ENCODE measurements at places on chromosomes 11 and 22. TPM values are rescaled to one million over a fixed set of nuclear protein-coding genes. Genes with fewer than 3 reads are reported as not detected.
A peak's percentile ranks its signal among the peaks of the same experiment; 100 is the strongest.

DNA sequence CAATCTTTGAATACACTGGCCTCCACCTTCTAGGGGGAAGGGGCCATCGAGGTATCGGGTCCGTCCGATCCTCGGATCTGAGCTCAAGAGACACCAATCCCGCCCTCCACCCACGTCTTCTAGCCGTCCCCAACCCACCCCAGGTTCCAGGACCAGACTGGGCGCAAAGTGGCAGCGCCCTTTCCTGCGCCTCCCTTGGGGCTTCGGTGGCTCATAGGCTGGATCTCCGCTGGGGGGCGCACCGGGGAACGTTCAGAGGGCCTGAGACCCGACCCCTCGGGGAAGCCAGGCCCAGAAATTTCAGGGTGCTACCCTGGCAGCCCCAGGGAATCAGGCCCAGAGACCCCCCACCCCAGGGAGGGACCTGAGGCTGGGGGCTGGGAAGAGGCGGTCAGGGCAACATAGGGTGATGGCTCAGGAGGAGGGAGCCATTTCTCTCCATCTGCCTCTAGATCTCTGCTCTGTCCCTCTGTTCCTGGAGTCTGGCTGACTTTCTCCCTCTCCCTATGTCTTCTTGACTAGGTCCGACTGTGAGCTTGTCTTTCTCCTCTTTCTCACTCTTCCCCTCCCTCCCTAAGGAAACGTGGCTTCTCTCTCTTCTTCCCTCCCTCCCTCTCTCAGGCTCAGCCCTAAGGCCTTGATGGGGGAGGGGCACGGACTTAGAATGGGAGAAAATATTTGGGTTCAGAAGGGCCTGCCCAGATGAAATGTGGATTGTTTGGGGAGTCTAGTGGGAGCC, 1.1 kb downstream of the CREB3L1 start:
- peak; percentile 75 for DNase-seq

GRCh38 chr11:58165504-58166106, 23.3 kb upstream of the OR9Q2 start:
- no peak for DNase-seq

DNA sequence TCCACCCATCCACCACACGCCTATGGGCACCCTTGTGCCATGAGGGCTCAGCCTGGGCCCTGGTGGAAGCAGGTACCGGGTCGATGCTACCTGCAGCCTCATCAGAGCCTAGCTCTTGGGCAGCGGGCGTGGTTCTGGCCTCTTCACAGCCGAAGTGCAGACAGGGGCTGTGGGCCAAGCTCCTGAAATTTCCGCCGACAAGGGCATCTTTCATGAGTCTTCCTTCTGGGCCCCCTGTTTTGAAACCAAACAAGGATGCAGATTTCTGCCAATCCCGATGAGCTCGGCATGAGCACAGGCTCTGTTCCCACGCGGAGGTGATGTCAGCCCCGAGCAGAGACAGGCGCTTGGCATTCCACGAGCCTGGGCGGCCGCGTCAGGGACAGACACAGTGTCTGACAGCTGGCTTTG, 22.6 kb upstream of the MGAT3 start:
- DNase-seq: no peak

DNA sequence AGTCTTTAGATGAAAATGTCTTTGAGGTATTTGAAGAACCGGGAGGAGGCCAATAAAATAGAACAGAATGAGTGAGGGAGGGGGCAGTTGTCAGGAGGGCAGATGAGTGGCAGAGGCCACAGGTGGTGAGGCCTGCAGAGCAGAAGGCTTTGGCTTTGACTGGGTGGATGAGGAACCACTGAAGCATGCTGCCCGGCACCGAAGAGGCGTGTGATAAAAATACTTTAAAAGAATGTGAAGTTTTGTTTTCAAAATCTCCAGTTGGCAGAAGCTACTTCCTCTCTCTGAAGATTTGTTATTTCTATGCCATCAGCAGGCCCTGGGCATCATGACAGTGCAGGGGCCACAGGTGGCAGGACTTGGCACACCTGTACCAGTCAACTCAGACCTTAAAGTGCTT, 6.3 kb downstream of the MS4A12 start:
- peak; percentile 82 for DNase-seq

DNA sequence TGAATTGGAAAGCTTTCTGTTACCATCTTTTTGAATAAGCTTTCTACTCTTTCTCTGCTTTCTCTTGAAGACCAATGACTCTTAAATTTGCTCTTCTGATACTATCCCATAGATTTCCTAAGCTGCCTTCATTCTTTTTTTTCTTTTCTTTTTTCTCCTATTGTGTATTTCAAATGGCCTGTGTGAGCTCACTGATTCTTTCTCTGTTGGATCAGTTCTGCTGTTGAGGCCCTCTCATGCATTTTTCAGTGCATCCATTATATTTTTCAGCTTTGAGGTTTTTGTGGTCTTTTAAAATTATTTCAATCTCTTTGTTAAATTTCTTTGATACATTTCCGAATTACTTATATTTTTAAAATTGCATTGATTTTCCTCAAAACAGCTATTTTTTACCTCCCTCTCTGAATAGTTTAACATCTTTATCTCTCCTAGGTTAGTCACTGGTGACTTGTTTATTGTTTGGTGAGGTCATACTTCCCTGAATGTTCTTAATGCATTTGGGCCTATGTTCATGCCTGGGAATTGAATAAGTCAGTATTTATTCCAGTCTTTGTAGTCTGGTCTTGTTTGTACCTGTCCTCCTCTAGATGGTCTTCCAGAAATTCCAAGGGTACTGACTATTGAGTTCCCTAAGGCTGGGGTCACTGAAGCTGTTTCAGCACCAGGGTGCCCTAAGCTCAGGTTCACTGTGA, 110.6 kb upstream of the SERPIND1 start:
- no peak for DNase-seq

DNA sequence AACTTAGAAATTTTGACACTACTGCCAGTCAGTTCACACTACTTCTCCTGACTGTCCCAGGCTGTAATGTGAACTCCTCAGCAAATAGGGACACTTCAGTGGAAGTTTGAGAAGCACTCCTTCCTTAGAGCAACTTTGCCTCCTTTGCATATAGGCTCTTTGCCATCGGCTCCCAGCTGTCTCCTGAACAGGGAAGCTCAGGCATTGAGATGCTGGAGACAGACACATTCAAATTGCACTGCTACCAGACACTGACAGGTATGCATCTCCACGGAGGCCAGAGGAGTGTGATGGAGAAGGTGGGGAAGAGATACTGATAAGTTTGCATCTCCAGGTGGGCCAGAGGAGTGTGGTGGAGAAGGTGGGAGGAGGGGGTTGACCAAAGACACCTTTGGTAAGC, 1.4 kb downstream of the TRAPPC4 start:
- no peak for DNase-seq

DNA sequence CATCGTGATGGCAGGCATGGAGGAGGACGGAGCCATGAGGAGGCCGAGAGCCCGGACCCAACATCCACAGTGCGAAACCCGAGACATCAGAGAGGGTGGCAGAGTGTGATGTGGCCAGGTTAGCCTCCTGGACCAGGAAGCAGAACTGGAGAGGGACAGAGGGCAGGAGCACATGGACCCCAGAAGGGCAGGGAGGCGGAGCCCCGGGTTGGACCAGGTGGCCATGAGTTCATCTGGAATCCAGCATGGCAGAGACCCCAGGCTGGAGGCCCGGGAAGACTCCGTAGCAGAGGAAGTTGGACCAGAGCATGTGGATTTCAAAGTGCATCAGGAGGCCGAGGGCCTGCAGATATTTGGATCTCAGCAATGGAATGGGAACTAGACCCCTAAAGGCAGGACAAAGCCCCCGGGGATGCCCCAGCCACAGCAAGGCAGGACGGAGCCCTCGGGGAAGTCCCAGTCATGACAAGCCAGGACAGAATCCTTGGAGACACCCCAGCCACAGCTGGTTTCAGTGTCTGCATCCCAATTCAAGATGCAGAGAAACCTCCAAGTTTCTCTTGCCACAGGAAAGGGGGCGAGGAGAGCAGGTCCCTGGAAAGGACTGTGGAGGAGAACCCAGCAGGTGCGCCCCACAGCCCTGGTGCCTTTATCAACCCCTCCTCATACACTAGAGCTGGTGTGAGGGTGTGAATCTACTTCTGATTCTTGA, 1393.4 kb downstream of the BRD1 start:
- no peak for DNase-seq

OR8D1 gene
- total RNA-seq: not detected

DNA sequence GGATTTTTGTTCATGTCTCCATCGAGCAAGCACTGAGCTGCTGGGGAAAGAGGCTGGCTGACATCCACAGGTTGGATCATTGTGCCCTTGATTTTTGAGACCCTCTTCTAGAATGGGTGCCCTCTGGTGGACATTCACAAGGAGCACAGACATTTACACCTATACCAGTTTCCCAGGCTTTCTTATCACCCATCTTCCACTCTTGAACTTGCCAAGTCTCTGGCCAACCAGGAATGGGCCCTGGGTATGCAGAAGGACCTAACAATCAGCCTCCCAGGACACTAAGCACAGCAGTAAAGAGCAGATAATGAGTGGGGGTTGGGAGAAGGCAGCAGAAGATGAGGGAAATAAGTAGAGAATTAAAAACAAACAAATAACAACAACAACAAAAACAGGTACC, 5.7 kb upstream of the INTS4 start:
- peak; percentile 53 for DNase-seq

KBTBD3 gene
- 1.4 TPM for total RNA-seq

DNA sequence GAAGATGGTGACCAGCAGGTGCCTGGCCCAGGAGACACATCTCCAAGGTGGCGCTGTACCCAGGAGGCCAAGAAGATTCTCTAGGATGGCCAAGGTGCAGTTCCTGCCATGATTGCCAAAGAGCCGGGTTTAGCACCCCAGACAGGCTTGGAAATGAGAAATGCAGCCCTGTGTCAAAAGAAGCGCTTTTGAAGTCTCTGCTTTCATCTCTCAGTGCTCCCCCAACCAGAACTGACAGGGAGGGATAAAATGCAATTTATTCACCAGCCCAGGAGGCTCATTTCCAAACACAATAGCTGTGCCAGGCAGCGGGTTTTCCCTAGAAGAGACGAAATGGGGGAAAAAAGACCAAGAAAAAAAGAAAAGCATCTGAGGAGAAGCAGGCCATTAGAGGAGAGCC, 195.9 kb upstream of the NCAM1 start:
- DNase-seq: no peak

NXPE4 gene
- not detected for total RNA-seq

GRCh38 chr22:44419429-44419828, 78.6 kb downstream of the RTL6 start:
- DNase-seq: no peak

DNA sequence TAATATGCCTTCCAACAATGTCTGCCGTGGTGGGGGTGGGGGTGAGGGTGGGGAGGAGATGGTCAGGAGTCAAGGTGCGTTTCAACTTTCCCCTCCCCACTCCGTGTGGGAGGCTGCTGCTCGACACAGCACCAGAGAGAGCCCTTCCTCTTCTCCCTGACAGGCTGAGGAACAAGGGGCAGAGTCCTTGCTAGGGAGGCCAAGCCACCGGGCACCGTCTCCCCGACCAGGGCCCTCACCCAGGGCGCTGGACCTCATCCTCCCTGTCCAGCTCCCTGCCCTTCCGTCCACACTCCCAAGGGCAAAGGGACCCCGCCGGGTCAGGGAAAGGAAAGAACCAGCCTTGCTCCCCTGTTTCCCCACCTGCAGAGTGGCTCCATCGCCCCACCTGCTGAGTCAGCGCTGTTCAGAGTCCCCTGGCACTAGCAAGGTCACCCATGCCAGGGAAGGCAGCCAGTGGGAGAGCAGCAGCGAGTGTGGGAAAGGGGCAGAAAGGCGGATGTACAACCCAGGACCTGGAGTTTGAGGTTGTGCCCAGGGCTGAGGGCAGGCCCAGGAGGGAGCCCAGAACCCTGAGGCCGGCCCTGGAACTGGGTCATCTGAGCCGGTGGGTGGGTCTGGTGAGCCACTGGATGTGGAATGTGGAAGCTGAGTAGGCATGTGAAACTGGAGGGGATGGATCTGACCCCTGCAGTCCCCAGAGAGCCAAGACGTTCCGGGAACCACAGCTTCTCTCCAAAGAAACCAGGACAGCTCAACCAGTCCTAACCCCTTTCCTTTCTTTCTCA, 47.2 kb downstream of the BUD13 start:
- peak; percentile 69 for DNase-seq

LARGE2 gene
- not detected for total RNA-seq

DNA sequence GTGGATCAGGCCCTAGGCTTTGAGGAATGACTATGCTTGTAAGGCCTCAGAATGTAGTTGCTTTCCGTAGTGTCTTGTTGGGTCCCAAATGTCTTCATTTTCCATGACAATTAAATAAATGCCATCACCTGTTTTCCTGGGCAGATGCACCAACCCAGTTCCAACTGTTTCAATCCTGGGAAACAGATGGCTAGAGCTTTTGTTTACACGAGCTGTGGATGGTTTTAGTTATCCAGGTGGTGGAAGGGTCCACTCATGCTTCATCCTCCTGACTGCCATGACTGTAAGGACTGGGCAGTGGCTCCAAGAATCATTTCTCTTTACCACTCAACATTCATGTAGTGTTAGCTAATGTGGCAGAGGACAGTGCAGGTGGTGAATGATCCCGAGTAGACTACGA, 8.6 kb downstream of the RCN1 start:
- DNase-seq: no peak

ACRV1 gene
- total RNA-seq: not detected

PUS3 gene
- 10.6 TPM for total RNA-seq
